Activated CD4-positive, alpha-beta T cell treated with anti-CD3 and anti-CD28 coated beads, Interleukin-2, amount 50 U/mL, for 4 hours (primary cell): ENCODE measurements at places on chromosomes 7 and 10.
A peak's percentile ranks its signal among the peaks of the same experiment; 100 is the strongest.

GRCh38 chr7:19413443-19413965 lies 268.3 kb upstream of the FERD3L start:
- no peak for DNase-seq

GRCh38 chr7:87592300-87592699 lies 8.4 kb downstream of the ABCB1 start:
- DNase-seq: no peak

GRCh38 chr10:120424198-120424464 lies 32.9 kb upstream of the PLPP4 start:
- DNase-seq: no peak

DNA sequence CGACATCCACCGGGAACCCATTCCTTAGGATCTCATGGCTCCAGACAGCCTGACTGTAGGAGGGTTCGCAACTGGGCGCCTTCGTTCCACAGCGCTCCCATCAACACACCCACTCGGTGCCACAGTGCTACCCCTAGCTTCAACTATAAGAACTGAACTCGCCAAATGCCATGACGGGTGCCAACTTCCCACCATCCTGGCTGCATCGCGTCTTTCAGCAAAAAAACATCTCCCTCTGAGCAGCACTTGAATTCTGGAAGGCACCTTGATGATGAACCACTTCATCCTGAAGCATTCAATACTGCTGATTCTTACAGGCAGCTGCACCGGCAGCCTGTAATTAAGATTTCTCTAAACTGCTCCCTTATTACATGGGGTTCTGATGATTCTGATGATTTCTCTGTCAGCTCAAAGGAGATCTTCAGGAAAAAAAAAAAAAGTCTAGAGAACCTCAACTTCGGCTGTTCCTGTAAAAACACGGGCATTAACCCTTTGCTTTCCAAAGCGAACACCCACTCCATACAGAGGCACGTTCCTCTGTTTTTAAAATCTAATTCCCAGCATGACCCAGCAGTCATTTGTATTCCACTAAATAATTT lies 1.3 kb downstream of the CYTH3 start:
- peak; percentile 15 for DNase-seq

DNA sequence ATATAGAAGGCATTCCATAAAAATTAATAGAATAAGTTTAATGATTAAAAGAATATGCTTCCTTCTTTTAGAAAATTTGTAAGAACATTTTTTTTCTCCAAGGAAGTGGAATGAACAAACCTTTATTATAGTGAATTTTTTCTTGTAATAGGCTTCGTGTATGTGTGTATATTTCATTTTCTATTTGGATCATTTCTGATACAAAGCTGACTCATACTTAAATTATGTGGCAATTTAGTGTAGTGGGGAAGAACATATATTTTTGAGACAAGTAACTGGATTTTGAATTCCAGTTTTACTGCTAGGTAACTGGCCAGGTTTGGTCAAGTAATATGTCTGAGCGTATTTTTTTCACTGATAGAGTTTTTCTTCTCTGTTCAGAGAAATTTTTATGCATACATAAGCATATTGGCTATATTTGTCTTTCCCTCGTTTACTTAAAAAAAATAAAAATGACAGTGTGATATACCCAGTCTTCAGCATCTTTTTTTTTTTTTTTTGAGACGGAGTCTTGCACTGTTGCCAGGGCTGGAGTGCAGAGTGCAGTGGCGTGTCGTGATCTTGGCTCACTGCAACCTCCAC lies 50.8 kb downstream of the CDK13 start:
- DNase-seq: no peak

DNA sequence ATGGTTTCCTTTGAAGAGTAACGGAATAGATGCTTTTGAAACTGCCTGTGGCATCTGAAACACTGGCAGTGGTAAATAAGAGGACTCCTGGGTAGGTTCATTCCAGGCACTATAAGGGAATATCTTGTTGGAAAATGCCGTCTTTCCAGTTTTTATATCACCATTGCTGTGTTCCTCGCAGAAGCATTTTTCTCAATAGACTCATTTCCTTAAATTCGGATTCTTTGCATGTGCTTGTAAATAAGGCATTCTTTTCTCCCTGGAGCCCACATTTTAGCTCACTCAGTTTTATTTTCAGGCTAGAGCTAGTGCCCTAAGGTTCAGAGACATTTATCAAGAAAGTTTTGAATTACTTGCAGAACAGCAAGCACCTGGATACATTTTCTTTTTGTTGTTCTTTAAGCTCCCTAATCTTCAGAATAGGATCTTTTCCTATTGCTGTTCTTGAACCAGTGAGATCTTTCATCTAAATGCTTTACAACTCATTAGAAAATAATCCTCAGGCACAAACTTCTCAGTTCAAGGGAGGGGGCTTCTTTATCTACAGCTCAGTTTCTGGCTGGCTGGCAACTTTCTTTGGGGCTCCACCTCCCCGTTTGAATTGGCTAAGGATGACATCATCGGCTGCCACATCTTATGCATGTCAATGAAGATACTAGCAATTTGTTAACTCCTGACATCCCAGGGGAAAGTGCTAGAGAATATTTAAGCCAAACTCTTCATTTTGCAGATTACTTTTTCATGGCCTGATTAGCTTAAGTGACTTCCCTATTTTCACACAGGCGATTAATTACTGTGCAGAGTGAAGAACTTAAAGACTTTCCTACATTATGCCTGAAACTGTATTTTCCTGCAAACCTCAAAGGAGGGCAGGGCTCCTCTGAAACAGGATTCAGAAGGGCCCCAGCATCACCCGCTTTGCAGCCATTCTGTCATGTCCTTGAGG lies 133.7 kb upstream of the RSU1 start:
- peak; percentile 18 for DNase-seq

DNA sequence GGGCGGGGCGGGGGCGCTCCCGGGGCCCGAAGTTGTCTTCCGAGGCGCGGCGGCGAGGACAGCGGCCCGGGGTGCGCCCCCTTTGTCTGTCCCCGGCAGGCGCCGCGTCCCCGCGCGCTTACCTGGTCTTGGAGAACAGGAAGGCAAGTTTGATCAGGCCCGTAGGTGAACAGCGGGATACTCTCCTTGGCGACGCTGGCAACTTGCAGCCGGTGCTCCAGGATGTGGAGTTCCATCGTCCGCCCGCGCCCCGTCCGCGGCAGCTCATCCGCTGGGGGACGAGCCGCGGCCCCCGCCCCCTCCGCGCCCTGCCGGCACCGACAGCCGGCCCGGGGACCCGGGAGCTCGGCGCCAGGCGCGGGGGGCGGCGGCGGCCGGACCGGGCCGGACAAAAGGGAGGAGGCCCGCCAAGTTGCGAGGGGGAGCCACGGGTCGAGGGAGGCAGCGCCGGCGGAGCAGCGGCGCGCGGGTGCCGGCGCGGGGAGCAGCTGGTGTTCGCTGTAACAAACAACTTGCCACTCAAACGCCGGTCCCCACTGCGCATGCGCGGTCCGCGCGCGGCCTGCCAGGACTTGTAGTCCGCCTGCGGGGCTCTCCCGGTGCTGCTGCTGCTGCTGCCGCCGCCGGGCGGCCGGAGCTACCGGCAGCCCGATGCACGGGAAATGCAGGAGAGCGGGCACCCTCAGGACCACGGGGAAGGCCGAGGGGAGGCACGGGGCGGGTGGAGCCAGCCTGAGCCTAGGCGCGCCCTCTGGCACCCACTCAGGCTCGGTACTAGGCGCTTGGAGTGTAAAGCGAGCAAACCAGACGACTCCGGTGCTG lies 35.6 kb upstream of the SPDYE3 start:
- DNase-seq: peak; percentile 97

- no peak for DNase-seq
Observed at GRCh38 chr10:23479798-23480473, 41.1 kb downstream of the OTUD1 start.
